ENCODE measurements at places on chromosomes 4 and X.
A peak's percentile ranks its signal among the peaks of the same experiment; 100 is the strongest.

DNA sequence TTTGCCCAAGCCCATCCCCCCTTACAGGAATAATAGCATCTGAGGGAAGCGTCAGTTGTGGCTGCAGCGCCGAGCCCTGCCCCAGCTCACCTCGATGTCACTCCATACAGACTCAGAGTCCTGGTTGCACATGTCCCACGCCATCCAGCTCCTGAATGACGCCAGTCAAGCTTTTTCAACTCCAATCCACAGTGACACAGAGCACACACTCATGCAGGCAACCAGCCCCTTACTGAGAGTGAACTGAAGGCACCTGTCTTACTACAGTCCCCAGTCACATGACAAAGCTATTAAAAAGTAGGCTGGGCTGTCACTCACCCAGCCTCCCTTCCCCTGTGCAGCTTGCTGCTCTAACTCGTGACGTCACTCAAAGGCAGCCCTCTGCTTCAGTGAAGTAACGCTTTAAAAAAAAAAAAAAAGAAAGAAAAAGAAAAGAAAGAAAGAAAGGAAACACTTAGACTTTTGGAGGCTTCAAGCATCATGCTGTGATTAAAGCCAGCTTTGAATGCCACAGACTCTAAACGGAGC is at the start of gene PPARGC1A:
Gene PPARGC1A (minus strand): TSS at position 234 of the 528 bp plus-strand sequence. CDS start 90 bp downstream, at position 144.
- peak; percentile 9 for DNase-seq

DNA sequence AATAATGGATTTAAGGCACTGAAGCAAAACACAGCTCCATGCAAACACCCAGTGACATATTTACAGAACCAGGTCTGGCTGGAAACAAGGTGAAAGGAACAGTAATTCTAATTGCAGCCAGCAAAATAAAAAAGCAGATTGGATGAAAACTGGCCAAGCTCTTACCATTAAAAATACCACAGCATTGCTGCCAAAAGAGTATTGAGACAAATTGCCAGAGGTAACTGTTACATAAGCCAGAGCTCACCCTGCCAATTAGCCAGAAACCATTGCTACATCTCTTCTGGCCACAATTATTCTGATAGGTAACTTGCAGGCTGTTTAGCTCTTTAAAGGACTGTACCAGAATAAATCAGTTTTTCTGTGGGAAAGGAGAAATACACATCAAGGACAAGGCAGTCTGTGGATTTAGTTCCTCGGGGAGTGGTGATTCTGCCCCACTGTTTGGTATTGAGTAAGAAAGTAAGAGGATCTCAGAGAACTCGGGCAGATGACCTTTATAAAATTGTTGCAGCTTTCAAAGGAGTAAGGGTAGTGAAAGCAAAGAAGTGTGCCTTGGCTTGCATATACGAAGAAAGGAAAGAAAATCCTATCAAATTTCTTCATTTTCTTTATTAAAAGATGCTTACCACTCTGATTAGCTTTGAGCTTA is 369.5 kb downstream of the PPP3CA start:
- DNase-seq, result no peak

- no peak for DNase-seq
Observed at GRCh38 chrX:24242649-24243175, 71.2 kb downstream of the SUPT20HL2 start.

DNA sequence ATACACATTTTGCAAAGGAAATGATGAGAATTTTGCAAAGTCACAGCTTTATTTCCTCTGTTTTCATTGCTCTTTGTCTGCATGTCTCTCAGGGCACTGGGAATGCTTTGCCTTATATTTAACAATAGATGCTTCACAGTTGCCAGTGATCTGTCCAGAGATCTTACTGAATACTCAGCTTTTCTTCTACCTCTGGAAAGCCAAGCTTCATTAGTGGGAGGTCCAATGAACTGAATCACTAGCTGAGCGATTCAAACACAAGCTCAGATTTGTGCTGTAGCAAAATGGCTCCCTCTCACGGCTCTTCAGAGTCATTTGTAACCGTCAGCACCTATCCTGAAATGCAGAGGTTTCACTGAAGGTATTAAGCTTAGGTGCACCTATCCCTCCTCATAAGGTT is 138.9 kb downstream of the DCLK2 start:
- DNase-seq, result peak; percentile 41
